Kidney epithelial cell (primary cell): ENCODE measurements at places on chromosomes 4 and X. TPM values are rescaled to one million over a fixed set of nuclear protein-coding genes. Genes with fewer than 3 reads are reported as not detected.

- no peak for DNase-seq
These were observed 44.2 kb downstream of the CLDN34 start for GRCh38 chrX:10011261-10011931.

- DNase-seq: no peak
These were observed 193.3 kb downstream of the CEP135 start for GRCh38 chr4:56142088-56142487.

DNA sequence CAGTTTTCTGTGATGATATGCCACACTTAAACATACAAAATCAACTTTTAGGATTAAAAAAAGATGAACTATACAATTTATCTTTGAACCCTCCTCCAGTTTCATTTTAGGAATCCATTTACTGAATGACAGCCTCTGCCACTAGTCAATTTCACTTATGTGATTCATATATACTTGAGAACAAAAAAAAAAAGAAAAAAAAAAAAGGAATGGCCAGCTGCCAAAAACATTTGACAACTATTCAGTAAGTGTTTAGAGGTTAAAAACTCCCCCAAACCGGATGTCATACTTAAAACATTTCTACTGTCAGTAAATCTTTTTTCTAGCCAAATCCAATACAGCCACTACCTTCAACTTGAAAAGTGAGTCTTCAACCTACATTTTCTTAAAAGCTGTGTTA is 266.7 kb upstream of the MAGEB2 start:
- no peak for DNase-seq

GRCh38 chr4:179130122-179130714 is 1688.0 kb upstream of the AGA start:
- DNase-seq: no peak

The TRIM60 gene
- total RNA-seq: not detected in 2 replicates

DNA sequence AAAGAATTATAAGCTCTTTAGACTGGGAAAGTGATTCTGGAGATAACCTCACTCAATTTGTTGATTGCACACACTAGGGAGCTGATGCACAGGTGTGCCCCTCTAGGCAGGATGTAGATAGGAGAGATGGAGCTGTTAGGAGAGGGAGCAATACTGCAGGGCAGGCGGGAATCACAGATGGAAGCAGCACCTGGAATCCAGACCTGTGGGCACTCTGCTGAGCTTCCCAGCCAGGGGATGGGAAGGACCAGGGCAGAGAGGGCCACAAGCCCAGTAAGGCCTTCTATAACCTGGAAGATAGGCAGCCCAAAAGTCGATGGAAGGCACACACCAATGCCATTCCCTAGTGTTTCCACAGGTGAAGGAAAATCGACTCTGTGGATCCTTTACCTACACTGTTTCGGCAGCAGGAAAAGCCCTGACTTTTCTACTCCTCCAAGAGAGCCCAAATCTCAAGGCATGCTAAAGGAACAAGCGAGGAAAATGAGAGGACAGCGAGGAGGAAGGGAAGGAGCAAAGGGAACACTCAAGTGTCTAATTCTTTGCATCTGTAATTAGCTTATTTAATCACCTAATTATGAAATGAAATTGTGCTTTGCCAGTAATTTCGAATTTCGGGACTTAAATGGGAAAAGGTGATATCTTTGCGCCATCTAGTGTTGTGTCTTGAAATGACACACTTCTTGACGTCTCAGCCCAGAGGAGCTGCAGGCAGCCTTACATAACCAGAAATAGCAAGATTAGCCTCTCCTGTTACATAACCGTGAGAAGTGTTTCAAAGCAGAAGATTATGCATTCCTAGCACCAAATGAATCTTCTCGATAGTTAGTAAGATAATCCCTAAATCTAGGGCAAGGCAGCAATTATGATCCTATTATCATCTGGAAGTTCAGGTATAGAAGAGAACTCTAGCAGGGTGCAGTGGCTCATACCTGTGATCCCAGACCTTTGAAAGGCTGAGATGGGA is 31.0 kb upstream of the TLR3 start:
- peak; percentile 54 for DNase-seq

DNA sequence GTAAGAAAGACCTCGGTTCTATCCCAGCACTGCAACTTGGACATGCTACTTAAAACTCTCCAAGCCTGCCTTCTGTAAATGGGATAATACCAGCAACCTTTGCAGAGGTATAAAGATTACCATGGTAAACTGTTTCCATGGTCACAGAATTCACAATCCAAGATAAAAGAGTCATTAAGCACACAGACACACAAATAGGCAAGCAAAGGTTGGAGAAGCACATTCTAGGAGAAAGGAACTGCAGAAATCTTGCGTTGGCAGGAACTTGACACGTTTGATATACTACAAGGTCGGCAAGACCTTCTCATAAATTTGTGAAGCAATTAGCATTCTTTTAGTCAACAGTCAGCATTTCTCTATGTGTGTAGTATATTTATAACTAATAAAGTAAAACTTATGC is 12.3 kb upstream of the CHRNA9 start:
- no peak for DNase-seq

DNA sequence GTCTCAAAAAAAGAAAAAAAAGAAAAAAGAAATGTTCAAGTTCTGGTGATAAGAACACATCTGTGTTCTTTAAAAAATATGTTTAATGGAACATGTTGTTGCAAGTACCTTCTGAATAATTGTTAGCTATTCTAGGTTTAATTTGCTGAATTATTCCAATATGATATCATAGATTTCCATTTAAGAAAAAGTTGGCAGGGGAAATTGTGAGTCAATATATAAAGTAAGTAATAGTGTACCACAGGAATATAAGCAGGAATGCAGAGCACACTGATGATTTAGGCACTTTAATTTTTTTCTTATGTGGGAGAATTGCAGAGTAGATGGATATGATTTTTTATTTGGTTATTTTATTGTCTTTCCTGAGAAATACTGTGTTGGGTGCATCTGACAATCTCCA is 190.7 kb downstream of the RPA4 start:
- no peak for DNase-seq

DNA sequence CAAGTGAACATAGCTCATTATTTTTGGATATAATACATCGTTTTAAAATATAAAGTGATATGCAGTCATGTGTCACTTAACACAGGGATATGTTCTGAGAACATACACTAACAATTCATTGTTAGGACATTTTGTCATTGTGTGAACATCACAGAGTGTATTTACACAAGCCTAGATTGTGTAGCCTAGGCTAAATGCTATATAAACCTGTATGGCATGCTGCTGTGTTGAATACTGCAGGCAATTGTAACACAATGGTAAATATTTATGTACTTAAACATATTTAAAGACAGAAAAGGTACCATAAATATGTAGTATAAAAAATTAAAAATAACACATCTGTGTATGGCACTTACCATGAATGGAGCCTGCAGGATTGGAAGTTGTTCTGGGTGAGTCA is 44.9 kb upstream of the GPRIN3 start:
- no peak for DNase-seq

DNA sequence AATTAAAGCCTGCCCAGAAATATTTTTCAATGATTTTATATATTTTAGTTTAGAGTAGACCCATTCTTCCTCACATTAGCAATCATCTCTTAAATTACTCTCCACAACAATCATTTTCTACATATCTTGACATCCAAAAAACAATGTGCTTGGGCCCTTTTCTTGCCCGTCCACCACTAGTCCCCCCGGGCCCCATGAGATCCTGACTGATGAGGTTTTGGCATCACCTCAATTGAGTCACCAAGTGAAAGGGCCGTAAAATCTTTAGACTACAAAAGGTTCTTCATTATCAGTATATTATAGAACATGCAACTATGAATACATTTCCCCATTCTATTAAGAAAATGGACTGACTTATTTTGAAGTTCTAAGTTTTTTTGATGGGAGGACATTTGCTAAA is 4.0 kb upstream of the CDKL2 start:
- DNase-seq: no peak

The HTN1 gene
- total RNA-seq: not detected in 2 replicates

DNA sequence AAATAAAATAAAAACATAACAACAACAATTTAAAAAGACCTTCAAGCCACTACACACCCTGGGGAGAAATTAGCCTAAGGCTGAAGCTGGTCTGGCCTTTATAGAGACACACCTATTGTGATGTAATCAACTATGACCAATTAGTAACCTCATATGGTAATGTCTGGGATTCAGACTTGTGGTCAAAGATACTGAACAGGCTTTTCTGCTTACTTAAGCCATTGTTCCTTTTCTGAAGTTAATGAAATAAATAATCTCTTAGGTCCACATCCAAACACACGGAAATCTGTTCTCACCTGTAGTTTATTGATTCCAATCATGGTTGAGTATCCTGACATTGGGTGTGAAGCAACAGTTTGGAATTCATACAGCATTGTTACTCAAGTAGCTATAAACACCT is 152.5 kb downstream of the PLS3 start:
- DNase-seq: no peak

DNA sequence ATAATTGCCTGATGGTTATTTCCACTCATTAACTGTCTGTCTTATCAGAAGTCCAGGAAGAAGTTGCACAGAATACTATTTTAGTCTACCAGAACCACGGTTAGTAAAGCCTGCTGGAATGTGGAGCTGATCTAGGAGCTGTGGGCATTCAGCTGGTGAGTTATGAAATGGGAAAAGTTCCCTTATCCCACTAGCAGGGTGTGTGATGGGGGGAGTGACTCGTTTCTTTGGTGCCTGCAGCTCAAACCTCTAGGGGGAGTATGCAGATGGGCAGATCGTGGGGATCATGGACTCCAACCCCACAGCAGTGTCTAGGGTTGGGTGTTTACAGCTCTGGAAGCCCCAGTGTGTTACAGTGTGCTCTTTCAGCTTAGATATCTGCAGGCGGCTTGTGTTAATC is 305.7 kb upstream of the BOD1L1 start:
- DNase-seq: no peak

DNA sequence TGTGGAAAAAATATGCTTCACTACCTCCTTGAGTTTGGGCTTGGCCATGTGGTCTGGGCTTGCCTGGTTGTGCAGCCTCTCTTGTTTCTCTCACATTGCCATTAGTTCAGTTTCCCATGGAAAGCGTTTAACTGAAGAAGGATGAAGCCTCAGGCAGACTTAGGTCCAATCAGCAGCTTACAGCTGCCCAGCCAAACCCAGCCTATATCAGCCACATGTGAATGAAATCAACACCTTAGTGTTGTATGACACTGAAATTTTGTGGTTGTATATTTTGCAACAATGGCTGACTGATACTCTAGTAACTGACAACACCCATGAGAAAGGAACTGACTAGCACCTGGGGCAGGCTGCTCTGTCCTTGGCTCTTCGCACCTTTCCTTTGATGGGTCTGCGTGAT is 81.2 kb downstream of the KLF8 start:
- DNase-seq: no peak

DNA sequence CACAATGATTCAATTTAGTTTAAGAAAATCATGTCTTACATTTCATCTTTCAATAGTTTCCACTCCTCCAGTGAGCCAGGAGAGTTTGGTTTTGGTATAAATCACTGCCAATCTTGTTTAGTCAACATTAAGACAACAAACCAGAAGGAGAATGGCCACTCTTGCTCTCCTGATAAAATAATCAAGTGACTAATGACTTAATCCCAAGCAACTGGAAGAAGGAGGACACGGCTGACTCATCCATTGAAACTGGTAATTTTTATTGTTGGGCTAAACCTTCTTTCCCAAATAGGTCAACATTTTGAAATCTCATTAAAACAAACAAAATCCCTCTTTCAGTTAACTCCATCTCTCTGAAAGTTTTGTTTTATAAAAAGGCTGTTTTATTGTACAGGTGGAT is 230.2 kb downstream of the CLCN4 start:
- DNase-seq: no peak

GRCh38 chrX:153793291-153793690 is 884 bp downstream of the IDH3G start:
- no peak for DNase-seq

GRCh38 chrX:70092247-70092646 is 30.0 kb downstream of the OTUD6A start:
- DNase-seq: no peak

DNA sequence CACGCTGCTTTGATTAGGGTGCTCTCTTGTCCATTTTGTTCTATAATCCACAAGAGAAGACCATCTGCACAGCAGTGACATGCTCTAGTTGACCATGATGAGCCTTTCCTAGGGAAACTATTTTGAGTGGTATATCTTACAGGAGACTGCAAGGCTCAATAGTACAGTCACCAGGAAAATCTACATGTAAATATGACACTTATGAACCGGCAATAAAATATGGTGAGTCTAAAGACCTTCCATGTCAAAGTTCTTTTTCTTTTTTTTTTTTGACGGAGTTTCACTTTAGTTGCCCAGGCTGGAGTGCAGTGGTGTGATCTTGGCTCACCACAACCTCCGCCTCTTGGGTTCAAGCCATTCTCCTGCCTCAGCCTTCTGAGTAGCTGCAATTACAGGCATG is 103.7 kb downstream of the MGST2 start:
- DNase-seq: no peak

- DNase-seq: no peak
These were observed 1351.7 kb upstream of the ADGRL3 start for GRCh38 chr4:59848457-59848856.

The NAAA gene
- total RNA-seq: 13.2 and 16.8 TPM in 2 replicates

- DNase-seq: no peak
These were observed 14.8 kb downstream of the SHROOM3 start for GRCh38 chr4:76449833-76450232.

- DNase-seq: no peak
These were observed 78.0 kb downstream of the PHOX2B start for GRCh38 chr4:41670530-41670929.

- DNase-seq: no peak
These were observed 368.3 kb upstream of the GNPDA2 start for GRCh38 chr4:45094684-45095083.

GRCh38 chr4:152448854-152449253 is 87.0 kb downstream of the FBXW7 start:
- no peak for DNase-seq

- DNase-seq: no peak
These were observed 239.4 kb upstream of the BOD1L1 start for GRCh38 chr4:13866881-13867280.

The RTL5 gene
- 2.3 and 2.7 TPM in 2 replicates for total RNA-seq

DNA sequence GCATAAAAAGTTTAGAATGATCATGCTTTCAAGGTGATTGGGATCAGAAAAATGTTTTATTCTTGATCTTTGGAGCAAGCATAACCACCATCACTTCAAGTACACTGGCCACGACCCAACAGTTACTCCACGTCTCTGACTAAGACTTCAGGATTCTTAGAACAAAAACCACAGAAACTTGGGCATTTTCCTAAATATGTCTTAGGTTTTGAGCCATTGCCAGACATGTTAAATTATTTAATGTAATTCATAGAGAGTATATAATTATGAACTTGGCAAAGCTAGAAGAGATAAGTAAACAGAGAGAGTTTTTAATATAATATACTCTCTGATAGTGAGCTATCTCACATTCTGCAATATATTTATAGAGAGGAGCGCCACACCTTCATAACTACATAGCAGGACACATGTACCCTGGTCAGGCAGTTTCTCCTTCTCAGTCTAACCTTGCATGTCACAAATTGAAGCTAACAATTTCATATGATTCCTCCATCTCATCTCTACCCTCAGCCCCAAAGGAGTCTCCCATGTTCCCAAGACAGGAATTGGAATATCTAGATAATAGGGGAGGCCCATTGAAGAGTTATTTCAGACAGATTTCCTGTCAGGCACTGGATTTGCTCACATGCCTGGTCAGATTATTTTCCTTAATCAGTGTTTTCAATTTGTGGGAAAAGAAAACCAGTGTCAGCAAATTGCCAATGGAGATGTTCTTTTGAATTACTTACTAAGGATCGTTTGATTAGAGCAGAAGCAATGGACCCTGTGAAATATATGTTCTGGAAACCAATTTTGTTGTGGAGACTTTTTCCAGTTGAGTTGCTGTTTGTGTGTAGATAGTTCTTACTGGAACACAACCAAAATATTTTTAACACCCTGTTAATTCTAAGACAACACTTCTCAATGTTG is 61.7 kb upstream of the GUCY1A1 start:
- peak; percentile 55 for DNase-seq

The NLGN3 gene
- total RNA-seq: 0.13 and 0.34 TPM in 2 replicates

The SH3D19 gene
- total RNA-seq: 23.0 and 26.0 TPM in 2 replicates

The PRR32 gene
- not detected in 2 replicates for total RNA-seq
